ENCODE measurements at places on chromosomes 11 and 22.

DNA sequence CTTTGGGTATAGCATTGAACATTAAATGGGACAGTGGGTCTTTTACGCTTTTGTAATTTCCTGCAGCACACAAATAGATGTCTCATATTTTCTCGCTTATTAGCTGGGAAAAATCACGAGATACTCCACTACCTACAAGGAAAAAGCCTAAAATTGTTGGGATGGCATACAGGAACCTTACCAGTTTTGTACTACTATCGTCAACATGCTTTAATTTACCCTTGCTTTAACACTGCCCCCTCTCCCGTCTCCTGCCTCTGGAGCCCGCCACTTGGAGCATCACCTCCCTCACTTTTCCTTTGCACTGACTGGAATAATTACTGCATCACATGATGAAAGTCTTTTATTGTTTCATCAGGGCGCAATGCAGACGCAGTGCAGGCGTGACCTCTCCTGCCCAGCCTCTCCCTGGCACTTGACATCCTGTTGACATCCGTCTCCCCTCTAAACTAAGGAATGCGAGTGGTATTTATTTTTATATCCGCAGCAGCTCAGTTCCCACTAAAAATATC, 1.0 kb upstream of the FNBP4 start:
- DNase-seq = no peak

DNA sequence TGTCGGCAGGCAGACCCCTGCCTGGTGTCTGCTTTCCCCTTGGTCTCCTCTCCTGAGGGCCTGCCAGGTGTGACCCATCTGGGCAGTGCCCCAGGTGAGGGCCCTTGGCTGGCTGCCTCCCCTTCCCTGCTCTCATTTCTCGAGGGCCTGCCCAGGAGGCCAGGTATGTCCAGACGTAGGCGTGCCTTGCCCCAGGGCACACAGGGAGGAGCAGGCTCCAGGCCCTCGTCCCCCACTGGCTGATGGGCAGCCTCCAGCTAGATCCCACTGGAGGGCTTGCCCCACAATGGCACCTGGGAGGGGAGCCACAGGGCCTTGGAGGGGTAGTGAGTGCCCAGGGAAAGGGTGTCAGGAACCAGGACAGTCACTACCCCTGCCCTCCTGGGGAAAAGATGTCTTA, 95.9 kb downstream of the CACNA1I start:
- no peak for DNase-seq

GRCh38 chr11:26782220-26782965, 60.5 kb upstream of the SLC5A12 start:
- DNase-seq = no peak

GRCh38 chr11:31875866-31876560, 64.9 kb upstream of the PAX6 start:
- no peak for DNase-seq

DNA sequence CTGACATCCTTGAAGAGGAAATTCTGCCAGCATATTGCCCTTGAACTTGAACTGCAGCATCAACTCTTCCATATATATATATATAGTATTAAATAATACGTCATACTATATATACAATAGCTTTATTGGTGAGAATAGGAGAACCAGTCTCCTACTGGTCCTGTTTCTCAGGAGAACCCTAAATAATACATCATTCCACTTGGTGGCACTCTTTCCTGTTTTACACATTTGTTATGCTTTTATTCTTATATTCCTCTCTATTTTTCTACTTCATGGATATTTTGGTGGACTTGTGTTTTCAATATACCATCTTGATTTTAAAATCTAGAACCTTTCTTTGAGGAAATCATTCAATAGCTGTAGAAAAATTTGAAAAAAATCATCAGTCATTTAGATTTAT, 193.3 kb downstream of the TRPC6 start:
- DNase-seq = no peak

GRCh38 chr11:1009371-1009770, 27.1 kb downstream of the MUC6 start:
- no peak for DNase-seq

DNA sequence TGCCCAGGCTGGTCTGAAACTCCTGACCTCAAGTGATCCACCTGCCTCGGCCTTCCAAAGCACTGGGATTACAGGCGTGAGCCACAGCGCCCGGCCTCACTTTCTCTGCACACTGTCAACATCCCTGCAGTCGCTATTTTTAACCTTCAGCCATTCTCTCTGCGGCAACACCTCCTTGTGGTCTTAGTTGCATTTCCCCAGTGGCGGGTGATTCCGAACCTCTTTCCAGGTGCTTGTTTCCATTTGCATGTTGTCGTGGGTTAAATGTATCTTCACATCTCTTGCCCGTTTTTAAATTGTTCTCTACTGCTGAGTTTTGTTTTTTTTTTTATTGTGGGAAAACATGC, 2.2 kb upstream of the SCT start:
- DNase-seq = no peak

GRCh38 chr11:129435499-129436245, 60.0 kb downstream of the BARX2 start:
- no peak for DNase-seq

GRCh38 chr11:127191261-127191660, 190.7 kb upstream of the KIRREL3 start:
- DNase-seq = no peak

DNA sequence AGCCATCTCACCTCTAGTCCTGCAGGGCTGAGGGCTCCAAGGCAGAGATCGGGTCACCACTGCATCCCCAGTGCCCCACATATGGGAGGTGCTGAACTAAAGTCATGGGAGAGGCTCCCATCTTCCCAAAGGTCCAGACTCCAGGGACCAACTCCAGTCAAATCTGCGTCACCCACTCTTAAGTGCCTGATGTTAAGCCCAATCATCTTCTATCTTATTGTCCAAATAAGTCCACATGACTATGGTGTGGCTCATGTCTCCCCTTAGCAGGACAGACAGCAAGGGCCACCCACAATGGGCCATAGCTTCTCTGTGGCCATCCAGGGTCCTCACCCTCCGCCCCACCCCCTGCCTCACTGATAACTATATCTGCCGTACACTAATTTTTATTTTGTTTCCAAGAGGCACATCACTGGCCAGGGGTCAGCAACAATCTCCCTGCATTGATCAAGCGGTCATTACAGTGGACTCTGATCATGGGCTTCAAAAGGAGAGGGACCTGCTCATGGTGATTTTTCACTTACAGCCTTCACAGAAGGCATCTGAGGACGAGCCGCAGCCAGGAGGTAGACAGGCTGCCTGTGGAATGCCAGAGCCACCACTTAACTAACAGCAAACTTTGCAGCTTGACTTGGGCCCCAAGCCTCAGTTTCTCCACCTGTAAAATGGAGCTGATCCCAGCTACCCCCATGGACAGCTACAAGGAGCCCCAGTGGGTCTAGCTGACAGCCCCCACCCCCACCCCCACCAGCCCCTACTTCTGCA, 23.3 kb downstream of the MYH9 start:
- no peak for DNase-seq

- DNase-seq = no peak
These were observed 127.5 kb downstream of the SIK3 start for GRCh38 chr11:116970485-116971292.

Data from activated T-helper 1 cell treated with Interleukin-2 at 50 U/mL for 16 hours (primary cell).